ENCODE measurements at places on chromosomes 11 and 22.

DNA sequence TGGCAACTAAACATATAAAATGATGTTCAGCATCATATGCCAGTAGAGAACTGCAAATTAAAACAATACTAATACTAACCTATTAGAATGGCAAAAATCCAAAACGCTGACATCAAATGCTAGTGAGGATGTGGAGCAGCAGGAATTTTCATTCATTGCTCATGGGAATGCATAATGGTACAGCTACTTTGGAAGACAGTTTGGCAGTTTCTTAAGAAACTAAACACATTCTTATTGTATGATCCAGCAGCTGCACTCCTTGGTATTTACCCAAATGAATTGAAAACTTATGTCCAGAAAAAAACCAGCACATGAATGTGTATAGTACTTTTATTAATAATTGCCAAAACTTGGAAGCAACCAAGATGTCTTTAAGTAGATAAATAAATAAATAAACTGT lies 258.0 kb downstream of the TENM4 start:
- no peak for DNase-seq

- no peak for DNase-seq
Observed at GRCh38 chr11:2190657-2191471, 19.2 kb upstream of the TH start.

- no peak for DNase-seq
Observed at GRCh38 chr11:16110886-16111285, 245.5 kb downstream of the SOX6 start.

DNA sequence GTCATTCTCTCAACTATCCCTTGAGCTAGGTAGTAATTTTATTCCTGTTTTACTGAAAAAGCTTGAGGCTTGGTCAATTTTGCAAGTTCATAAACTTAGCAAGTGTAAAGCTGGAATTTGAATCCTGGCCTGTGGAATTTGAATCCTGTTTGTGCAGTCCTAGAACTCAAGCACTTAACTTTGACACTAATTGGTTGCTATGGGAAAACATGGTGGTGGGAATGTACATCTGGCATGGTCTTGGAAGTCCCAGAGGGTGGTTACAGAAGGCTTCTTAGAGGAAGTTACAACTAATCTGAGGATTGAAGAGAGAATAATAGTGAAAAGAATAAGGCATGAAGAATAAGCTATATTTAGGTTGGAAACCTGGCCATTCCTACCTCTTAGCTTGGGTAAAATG lies 66.5 kb upstream of the LIN7C start:
- DNase-seq: no peak

DNA sequence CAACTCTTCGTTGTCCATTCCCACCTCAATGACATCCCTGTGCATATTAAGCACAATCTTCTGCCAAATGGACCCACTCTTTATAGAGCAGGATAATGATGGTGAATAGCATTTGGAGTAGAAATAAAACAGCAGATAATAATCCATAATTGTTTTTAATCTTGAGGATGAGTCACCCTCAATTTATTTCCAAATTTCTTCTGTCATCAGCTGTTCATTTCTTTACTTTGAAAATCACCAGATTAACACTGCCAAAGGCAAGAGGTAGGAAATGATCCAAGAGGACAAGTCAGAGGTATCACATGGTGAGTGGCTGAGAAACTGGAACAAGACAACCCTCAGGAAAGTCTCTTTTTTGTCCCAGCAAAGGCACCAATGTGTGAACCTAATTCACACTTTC lies 7.3 kb upstream of the AMBRA1 start:
- no peak for DNase-seq

- no peak for DNase-seq
Observed at GRCh38 chr11:66071381-66071801, 1.3 kb downstream of the PACS1 start.

DNA sequence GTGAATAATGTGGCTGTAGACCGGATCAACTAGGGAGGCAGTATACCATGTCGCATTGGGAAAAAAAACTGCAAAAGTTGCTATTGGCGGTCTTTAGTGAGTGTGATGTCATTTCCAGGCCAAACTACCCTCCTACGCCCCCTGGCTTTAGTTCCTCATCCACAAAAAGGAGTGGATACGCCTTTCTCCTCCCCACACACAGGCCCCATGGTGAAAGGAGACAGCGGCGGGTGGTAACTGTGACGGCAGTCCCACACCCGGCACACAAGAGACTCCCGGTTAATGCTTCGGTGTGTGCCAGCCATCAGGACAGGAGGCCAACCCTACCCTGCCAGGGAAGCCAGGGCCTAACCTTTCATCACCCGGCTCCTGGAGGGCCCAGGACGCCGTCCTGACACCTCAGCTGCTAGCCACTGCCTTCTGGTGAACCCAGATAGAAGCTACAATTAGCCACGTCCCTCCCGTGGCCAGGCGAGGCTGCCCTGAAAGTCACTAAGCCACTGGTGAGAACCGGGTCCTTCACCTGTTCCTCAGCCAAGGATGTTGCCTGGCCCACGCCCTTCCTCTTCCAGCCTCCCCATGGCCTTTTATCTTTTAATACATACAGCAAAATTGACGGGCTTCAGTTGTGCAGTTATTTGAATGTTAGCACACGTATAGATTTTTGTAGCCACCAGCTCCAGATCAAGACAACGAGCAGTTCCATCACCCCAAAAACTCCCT lies 10.8 kb downstream of the TP53I11 start:
- no peak for DNase-seq

GRCh38 chr11:120338107-120338933 lies 2.1 kb downstream of the ARHGEF12 start:
- no peak for DNase-seq

DNA sequence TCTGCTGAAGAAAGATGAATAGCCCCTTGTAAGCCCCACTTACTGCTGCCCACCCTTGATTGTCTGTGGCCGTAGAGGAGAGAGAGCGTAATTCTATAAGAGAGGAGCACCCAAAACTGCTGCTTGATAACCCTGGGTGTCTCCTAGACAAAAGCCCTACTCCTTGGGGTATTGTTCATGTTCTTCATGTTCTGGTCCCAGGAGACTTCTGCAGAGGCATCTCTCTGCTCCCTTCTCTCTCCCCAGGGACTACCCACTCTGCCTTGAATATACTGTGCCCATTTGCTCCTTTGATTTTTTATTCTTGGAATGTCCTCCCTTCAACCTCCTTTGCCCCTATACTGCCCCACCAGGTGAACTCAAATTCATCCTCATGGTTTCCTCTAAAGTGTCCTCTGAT lies 417.8 kb upstream of the CADM1 start:
- no peak for DNase-seq

Data from stimulated activated CD4-positive, alpha-beta T cell treated with anti-CD3 and anti-CD28 coated beads, Interleukin-2, amount 100 ng/mL, for 4 hours (primary cell).